ENCODE measurements at places on chromosomes 6 and 20.

DNA sequence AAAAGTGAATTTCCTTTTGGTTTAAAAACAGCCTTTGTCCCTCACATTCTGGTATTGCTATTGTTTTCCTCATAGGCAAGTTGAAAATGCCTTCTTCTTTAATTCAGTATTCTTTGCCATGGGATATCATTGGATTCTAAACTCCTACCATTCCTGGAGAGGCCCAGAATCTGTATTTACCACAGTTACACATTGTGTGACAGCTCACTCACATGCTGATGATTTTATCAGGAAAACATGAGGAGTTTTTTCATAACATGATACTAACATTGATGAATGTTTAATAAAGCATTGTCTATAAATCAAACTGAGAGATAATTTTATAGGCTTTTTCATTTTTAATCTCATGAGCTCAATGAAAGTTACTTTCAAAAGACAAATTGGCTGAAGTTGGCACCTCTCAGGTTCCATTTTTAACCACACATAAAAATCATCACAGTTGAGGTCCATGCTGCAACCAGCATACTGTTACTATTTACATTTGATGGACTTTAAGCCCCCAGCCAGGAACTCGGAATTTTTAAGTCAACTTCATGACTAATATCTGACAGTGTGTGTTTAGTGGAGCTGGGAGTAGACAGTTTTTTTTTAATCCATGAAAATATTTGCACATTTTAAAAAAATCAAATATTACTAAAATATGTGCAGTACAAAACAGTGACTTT, 82.8 kb downstream of the FAM83B start:
- DNase-seq = no peak

- DNase-seq = no peak
These were observed 10.3 kb upstream of the PRSS16 start for GRCh38 chr6:27237089-27237803.

DNA sequence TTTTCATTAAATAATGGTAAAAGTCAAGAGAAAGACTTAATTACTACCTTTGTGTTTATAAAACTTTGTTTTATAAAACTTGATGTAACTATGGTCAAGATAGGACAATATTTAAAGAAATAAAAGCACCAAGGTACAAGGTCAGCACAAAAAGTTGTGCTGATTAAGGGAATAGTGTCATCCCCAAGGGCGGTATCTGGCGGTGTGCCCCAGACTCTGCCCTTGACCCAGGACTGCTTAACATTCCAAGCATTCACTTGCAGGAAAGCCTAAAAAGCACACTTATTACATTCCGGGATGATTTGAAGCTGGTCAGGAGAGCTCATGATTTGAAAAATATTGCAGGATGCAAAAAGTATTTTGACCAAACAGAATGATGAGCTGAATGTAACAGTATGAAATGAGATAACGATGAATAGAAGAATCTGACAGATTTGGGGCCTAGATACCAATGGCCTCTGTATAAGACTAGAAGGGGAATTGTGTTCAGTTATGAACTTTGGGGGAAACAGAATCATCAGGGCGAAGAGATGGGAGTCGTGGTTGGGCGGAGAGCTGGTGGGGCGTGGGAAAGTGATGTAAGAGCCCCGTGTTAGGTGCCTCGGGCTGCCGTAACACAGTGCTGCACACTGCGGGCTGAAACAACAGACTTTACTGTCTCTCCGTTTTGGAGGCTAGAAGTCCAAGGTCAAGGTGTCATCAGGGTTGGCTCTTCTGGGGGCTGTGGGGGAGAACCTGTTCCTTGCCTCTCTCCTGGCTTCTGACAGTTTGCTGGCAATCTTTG, 77.2 kb downstream of the CDC5L start:
- no peak for DNase-seq

DNA sequence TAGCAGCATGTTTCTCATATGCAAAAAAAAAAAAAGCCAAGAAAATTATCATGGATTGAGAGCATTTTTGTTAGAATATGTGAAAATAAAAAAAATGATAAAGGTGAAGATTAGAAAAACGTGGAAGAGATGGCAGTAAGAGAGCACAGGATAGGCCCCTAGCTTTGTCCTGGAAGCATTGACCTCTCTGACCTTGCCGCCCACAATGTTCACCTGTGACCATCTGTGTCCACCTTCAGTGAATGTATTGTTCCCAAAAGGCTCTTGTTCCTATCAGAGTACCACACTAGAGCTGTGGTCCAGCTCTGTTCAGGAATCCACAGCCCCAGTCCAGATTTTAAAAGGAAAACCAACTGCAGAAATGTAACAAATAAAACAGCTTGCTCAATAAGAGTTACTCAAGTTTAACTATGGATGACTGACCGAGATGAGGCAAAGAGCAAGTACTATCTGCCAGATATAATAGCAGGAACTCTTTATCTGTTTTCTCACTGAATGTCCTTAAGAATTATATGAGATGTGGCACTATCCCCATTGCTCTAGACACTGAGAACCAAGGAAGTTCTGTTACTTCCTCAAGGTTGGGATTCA, 287.7 kb upstream of the STXBP5 start:
- no peak for DNase-seq

DNA sequence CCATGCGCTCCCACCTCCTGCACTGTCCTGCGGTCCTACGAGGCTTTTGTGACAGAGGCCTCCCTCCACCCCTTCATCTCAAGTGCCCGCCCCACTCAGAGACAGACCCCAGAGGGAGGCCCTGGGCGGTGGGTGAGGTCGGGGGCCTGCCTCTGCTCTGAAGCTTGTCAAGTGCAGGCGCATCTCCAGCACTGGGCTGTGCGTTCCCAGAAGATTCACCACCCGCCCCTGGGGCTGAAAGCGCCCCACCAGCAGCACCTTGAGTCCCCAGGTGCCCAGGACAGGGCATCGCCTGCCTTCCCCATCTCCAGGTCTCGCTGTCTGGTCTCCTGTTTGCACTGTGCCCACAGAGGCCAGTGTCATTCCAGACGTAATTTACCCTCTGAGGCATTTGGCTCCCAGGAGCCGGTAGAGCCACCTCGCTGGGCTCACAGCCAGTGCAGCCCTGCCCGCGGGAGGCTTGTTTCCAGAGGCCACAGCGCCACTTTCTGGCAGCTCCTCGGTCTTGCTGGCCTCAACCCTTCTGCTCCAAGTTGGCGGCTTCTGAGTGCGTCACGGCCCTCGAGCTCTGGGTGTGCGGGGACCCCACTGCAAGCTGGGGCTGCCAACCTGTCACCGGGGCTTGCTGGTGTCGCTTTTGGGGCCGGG, 191.1 kb downstream of the TAF4 start:
- no peak for DNase-seq

DNA sequence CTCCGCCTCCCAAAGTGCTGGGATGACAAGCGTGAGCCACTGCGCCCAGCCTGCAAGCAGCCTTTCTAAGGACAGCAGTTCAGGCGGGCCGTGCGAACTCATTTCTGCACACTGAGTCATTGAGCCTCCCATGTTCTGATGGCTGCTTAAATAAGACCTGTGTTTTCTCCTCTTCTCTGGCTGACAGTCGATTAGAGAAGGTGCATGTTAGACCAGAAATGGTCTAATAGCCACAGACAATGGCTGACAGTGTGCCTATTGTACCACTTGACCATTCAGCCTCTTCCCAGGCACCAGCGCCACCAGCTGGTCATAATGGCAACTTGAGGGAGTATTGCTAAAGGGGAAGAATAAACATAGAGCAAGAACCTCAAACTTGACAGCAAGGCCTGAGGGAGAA, 6.2 kb downstream of the CST11 start:
- no peak for DNase-seq

- no peak for DNase-seq
These were observed 8.5 kb upstream of the SRC start for GRCh38 chr20:37337208-37337991.

- DNase-seq = no peak
These were observed 103.9 kb downstream of the CTNNBL1 start for GRCh38 chr20:37797669-37798175.

DNA sequence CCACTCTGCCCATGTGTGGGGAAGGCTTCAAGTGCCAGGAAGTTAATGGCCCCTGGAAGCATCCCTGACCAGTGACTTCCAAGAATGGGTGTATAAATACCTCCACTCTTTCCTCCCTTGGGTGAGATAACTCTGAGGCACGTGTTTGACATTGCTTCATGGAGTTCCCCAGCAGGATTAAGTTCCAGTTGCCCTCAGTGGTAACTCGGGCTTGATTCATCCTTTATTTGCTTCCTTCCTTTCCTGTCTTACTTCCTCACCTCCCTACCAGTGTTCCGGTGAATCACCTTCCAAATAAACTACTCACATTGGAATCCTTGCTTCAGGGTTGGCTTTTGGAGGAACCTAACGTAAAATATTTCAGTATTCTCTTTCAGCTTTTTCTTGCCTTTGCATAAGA, 84.6 kb upstream of the JAG1 start:
- no peak for DNase-seq

DNA sequence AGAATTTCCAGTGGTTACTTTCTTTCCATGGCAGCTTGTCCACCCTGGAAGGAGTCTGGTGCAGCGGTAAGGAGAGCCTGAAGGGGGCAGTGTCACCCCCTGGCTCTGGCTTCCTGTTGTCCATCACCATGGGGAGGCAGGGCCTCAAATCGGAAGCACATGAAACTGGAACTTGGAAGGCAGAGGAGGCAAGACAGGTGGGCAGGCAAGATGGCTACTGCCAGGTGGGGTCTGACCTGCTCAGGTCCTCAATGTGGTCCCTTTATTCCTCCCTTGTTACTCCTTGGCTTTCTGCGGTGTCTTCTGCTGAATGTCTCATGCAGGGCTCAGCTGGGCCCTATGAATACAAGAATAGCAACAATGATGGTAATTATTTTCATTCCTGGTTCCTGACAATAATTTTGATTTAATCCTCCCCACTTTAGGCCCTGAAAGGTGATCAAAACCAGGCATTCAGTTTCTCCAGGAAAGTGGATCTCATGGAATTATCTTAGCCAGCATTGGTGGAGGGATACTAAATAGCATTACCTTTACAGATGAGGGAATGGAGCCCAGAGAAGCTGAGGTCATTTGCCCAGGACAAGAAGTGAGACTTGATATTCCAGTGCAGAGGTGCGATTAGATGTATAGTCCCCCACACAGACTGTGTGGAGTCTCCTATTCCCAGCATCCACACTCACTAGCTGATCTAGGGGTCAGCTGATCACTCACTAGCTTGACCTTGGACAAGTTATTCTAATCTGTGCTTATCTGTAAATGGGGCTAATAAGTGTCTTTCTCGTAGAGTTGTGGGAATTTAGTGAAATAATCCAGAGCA, 17.6 kb upstream of the SNAI1 start:
- no peak for DNase-seq

- DNase-seq = no peak
These were observed 232.5 kb downstream of the BTBD9 start for GRCh38 chr6:38407192-38407591.

Data from activated gamma-delta T cell treated with anti-CD3 and anti-CD28 coated beads, Interleukin-2, amount 50 U/mL, for 16 hours (primary cell).